ENCODE measurements at places on chromosomes 12 and 14.

DNA sequence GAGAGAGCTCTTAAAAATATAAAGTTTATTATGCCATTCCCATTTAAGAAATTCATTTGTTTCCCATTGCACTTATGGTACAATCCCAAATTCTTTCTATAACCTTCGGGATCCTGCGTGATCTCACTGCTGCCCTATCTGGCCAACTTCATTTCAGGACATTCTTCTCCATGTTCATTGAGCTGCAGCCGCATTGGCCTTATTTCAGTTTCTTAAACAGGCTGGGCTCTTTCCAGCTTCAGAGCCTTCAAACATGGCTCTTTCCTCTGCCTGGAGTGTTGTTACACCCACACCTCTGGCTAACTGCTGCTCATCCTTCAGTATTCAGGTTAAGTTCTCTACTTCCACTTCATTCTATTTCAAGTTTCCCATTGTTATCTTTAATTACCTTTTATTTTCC, 58.5 kb upstream of the LRTM2 start:
- DNase-seq, result no peak

- no peak for DNase-seq
Observed at GRCh38 chr12:56004211-56004610, 7.1 kb downstream of the SUOX start.

DNA sequence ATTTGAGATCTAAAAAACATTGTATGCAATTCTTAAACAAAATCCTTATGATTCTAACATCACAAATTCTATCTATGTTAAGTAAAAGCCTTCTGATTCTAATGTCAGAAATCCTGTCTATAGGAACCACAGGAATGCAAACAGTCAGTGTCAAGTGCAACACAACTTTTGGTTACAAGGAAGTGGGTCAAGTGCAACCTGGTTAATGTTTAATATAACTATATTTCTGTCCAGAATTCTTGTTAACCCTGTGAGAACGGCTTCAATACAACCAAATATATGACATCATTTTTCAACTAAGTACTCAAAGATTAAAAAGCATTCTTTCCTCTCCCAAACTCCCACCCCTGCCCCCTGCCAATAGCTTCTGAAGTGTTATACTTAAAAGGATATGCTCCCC, 107.9 kb upstream of the PLEKHA5 start:
- DNase-seq, result no peak

GRCh38 chr14:63893701-63894458, 41.1 kb downstream of the SYNE2 start:
- no peak for DNase-seq

GRCh38 chr12:4270831-4271716, 2.5 kb upstream of the CCND2 start:
- no peak for DNase-seq

- no peak for DNase-seq
Observed at GRCh38 chr14:99772371-99773283, 20.6 kb upstream of the EML1 start.

DNA sequence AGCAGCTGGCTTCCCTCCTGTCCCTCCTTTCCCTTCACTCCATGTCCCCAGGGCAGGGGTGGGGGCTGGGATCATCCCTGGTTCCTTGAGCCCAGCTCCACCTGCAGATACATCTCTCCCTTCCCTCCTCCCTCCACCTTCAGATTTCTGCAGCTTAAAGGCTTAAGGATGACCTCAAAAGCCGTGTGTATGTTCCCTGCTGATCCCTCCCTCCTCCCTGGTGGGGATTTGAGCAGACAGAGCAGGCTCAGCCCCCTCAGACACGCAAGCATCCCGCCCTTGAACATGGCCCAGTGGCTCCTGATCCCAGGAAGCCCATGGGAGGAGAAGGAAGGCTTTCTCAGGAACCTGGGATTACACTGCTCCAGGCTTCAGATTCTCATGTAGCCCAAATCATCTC, 82.9 kb upstream of the RIN3 start:
- no peak for DNase-seq

DNA sequence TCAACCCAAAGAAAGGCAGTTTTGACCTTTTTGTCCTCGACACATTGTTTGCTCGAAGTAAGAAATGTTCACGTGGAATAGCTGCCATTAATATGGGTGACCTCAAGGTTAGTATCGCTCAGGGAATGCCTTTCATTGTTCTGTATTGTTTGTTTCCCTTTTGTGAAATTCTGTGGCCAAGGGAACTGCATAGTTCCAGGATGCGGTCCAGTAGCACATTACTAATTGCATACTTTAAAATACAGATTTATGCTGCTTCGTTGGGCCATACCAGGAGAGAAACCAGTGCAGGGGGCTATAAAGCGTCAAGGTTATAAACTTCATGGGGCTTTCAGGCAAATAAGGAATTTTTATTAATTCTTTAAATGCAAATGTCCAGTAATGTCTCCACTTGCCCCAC, 73.3 kb upstream of the USP44 start:
- DNase-seq, result no peak

- no peak for DNase-seq
Observed at GRCh38 chr12:117447665-117448366, 86.4 kb upstream of the NOS1 start.

- DNase-seq, result no peak
Observed at GRCh38 chr14:28577187-28577586, 189.4 kb upstream of the FOXG1 start.

GRCh38 chr14:64506721-64507120, 2.2 kb downstream of the ZBTB1 start:
- no peak for DNase-seq

DNA sequence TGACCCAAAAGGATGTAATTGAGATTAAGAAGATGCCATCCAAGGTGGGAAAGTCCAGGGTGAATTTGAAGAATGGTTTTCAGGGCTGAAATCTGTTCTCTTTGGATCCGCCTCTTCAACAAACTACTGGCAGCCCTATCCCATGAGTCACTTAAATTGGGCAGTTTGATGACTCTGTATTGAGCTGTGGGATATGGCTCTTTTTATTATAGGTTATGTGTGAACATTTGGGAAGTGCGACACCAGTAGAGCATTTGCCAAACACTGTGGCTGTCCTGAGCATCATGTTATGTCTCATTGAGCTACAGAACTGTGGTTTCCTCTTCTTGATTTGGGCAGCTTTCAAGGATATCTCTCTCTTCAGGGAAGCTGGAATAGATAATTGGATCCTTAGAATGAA, 22.3 kb downstream of the IFT43 start:
- DNase-seq, result no peak

- no peak for DNase-seq
Observed at GRCh38 chr14:104722938-104723650, 935 bp upstream of the ADSS1 start.

GRCh38 chr12:71164568-71165197, 6.9 kb upstream of the TSPAN8 start:
- DNase-seq, result no peak

- no peak for DNase-seq
Observed at GRCh38 chr12:131123817-131124216, 170.1 kb downstream of the ADGRD1 start.

GRCh38 chr12:68499616-68500015, 111.1 kb upstream of the RAP1B start:
- DNase-seq, result no peak

GRCh38 chr14:104051092-104051813, 34.2 kb upstream of the ASPG start:
- DNase-seq, result no peak

DNA sequence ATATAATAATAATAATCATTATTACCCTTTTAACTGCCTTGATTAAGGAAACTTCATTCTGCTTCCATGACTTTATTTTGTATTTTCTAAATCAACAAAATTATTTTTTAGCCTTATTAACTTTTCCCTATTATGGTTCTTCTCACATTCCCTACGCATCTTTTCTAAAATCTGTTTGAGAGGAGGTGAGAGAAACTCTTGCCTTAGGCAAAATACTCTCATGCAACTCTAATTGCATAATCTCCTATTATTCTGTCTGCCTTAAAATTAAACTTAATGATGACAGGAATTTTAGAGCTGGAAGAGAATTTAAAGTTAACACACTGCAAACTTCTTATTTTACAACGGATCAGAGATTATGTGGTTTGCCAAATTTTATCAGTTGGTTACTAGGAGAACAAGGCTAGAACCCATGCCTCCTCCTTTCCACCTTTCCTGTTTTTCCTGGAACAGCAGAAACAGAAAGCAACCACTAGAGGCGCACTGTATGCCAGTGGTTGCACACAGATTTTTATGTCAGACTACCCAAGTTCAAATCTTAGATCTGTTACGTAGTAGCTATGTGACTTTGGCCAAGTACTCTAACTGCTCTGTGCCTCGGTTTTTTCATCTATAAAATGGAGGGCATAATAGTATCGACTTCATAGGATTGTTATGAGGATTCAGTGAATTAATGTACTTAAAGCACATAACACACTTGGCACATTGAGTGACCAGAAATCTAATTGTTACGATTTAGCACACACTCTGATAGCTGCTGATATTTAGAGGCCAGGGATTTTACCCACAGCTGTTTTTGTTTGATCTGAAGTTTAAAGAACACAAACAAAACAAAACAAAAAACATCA, 4.3 kb upstream of the BRMS1L start:
- no peak for DNase-seq

GRCh38 chr12:121990692-121991603, 30.7 kb upstream of the BCL7A start:
- no peak for DNase-seq

DNA sequence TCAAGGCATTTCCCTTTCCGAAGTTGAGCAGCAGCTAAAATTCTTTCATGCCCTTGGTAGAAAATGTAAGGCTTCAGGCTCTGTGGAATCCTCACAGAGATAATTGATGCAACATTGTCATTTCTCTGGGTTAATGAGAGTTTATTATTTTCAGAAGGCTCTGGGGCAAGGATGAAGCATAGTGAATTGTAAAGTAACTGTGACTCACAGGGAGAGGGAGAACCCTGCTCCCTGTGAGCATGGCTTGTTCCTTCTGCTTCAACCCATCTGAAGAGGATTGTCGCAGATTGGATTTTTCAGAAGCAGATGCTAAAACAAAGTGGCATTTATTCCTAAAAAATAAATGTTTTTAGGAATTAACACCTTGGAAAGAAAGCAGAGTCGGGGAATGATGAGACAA, 41.2 kb downstream of the APOBEC1 start:
- DNase-seq, result no peak
